ENCODE measurements at places on chromosomes 13 and 19.

GRCh38 chr19:1923319-1923718, 17.7 kb upstream of the CSNK1G2 start:
- no peak for DNase-seq

DNA sequence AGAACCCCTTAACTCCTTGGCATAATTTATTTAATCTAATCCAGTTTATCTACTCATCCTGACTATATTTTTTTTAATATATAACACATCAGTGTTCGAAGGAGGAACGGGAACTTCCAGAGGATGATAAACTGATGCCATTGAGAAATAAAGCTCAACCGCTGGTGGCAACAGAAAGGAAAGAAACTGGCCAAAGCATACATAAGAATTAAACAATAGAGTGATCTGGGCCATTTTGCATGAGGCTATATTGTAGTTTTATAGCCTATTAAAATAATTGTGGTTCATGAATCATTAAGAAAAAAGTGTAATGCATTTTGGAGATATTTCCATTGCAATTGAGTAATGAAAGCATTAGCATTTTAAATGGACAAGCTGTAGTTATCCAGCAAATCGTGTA, 94.2 kb downstream of the FRY start:
- no peak for DNase-seq

- DNase-seq = no peak
Observed at GRCh38 chr13:72186730-72187422, 319.9 kb upstream of the DACH1 start.

DNA sequence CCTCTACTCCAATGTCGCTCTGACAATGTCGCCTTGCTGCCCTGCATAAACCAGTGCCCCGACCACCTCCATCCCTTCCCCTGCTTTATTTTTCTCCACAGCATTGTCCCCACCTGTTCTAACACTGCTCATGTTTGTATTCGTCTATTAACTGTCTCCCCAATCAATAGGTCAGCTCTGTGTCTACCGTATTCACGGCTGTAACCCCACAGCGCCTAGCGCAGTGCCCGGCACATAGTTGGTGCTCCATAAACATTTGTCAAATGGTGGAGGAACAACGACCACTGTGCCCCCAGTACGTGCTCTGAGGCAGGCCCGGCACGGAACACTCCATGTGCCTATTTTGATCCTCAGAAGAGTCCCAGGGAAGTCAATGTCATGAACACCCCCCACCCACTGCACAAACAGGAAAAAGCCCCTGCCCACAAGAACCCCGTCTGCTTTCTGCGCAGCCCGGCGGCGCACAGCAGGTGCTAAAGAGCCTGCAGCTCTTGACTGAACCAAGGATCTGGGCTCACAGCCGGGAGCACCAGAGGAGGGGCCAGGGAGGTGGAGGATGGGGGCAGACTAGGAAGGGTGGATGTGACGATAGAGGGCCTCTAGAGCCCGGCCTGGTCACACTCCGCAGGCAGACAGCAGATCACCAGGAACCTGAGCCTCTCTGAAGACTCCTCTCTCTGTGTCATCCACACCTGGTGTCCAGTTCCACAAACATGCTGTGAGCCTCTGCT, 1.8 kb upstream of the CEACAM16 start:
- DNase-seq = no peak

- peak; percentile 50 for DNase-seq
Observed at GRCh38 chr19:489418-490196, 6.7 kb upstream of the MADCAM1 start.

- DNase-seq = no peak
Observed at GRCh38 chr13:102793611-102794355, 5.0 kb downstream of the POGLUT2 start.

GRCh38 chr19:313988-314815, 23.0 kb upstream of the PLPP2 start:
- no peak for DNase-seq

DNA sequence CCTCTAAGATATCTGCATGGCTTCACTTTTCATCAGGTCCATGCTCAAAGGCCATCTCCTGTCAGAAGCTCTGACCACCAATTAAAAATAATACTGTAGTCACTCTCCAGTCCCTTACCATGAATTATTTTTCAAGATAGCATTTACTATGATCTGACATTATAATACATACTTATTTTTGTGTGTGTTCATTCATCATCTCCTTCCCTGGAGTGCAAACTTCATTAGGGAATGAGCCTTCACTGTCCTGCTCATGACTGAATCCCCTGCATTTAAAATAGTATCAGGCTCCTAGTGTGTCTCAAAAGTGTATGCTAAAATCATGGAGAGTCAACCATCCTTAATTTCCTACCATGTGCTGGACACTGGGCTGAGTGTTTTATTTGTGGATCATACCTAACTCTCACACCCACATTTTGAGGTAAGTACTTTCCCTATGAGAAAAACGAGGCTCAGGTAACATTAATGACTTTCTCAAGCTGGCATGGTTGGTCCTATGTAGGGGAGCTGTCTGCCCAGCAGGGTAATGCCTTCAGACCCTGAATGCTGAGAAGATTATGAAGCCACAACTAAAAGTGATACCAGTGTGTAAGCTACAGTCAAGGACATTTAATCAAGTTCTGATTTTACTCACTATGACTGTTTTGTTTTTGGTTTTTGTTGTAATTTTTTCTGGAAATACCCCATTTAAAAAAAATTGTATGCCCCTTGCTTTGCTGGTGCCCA, 16.3 kb downstream of the PLA2G4C start:
- DNase-seq = no peak

GRCh38 chr19:42088471-42089190, 12.7 kb downstream of the ZNF574 start:
- DNase-seq = no peak

- DNase-seq = no peak
Observed at GRCh38 chr13:43994999-43995859, 115.5 kb downstream of the LACC1 start.

GRCh38 chr19:14632286-14632685, 42.4 kb downstream of the ADGRE3 start:
- peak; percentile 30 for DNase-seq

DNA sequence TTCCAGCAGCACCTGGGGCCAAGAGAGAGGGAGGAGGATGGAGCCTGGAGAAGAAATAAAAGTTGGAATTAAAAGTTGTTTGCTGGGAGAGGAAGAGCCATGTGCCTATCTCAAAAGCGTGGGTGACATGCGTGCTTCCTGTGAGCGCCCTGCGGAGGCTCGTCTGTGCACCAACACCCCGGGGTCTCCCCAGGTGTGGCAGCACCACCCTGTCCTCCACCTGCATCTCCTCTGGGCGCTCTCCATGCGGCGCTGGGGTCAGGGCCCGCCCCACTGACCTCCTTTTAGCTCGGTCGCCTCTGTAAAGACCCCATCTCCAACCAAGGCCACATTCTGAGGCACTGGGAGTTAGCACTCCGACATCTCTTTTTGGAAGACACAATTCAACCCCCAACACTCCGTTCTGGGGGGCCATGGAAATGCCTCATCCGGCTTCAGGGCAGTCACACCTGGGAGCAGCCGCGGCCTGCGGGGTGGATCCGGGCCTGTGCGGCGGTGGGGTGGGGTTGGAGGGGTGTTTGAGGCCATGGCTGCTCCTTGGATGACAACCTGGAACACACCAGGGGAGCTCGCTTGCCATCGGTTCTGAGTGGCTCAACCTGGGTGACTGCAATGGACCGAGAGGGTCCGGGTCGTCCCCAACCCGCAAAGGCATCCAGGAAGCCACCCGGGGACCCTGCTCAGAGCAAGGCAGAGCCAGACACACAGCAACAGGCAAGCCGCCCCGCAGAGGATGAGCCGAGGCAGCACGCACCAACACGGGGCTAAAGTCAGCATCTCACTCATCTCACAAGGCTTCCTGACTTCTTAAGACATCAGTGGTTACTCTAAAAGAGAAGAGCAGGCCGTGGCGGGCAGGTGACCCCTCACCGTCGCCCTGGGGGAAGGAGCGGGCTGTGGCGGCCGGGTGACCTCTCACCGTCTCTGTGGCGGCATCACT, 79.4 kb upstream of the MCF2L start:
- DNase-seq = no peak

GRCh38 chr13:32976912-32977311, 39.3 kb upstream of the KL start:
- DNase-seq = no peak

GRCh38 chr13:32878163-32878562, 138.1 kb upstream of the KL start:
- DNase-seq = no peak

DNA sequence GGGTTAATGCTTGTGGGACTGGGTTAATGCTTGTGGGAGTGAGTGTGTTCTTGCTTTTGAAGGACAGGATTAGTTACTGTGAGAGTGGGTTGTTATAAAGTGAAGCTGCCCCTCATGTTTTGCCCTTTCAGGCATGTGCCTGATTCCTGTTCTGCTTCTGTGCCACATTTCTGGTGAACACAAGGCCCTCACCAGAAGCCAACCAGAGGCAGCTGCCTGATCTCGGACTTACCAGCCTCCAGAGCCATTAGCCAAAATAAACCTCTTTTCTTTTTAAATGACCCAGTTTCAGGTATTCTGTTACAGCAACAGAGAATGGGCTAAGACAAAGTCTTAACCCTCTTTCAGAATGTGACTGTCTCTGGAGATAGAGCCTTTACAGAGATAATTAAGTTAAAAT, 113.3 kb upstream of the TMTC4 start:
- DNase-seq = no peak

DNA sequence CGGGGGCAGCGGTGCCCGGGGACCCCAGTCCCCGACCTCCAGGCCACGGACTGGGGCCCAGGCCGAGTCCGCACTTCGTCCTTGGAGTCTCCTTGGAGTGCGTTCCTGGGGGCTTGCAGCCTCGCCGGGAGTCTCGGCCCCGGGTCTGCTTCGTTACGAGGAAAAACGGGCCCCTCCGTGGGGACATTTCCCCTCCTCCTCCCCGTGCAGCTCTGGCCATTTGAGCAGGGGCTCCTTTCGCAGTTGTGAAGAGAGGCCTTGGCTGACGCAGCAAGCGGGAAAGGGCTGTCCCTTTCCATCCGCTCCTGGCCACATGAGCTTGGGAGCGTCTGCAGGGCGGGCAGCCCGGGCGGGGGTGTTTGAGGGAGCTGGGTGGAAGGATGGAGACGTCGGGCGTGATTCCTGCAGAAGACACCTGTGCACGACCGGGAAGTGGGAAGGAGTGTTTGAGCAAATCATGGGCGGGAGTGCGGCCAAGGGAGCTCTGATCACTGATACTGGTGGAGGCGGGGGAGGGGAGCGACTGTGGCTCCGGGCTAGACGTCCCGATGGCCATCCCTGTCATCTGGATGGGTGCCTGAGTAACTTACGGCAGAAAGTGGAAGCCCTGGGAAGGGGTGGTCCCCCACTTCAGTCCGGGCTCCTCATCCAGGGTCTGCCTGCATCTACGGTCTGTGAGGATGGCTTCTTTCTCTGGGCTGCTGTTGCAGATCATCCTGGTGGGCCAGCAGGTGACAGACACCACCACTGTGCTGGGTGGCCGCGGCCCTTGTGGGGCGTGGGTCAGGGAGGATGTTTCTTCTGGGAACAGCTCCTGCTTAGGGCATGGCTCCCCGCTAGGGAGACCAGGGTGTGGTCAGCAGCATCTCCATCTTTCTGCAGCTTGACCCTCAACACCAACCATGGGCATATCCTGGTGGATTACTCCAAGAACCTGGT, 736 bp downstream of the GPI start:
- no peak for DNase-seq

GRCh38 chr19:41928221-41928683, at the start of gene ERFL:
Gene ERFL, minus strand, starts transcription at chr19:41928449. Its CDS starts 15,530 bp downstream, at chr19:41912919.
- DNase-seq = no peak

- no peak for DNase-seq
Observed at GRCh38 chr19:6216996-6217751, 62.6 kb downstream of the MLLT1 start.

GRCh38 chr19:27652796-27653195, 1560.2 kb downstream of the UQCRFS1 start:
- no peak for DNase-seq

GRCh38 chr19:29872224-29872731, 60.5 kb downstream of the CCNE1 start:
- no peak for DNase-seq

DNA sequence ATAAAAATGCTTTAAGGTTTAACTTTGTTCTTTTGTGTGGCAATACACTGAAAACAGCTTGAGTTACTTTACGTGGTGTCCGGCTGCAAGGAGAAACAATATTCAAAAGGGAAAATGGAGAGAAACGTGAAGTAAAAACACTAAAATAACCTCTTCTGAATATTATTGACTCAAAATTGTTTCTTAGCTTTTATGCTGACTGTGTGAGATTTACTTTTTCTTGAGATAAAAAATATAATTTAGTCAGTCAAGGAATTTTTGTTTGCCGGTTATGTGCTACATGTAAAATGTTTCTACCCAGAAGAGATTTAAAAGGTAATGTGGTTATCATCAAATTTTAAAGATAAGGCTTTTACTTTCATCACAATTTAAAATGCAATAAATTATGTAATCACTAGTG, 200.6 kb upstream of the GPC6 start:
- no peak for DNase-seq

DNA sequence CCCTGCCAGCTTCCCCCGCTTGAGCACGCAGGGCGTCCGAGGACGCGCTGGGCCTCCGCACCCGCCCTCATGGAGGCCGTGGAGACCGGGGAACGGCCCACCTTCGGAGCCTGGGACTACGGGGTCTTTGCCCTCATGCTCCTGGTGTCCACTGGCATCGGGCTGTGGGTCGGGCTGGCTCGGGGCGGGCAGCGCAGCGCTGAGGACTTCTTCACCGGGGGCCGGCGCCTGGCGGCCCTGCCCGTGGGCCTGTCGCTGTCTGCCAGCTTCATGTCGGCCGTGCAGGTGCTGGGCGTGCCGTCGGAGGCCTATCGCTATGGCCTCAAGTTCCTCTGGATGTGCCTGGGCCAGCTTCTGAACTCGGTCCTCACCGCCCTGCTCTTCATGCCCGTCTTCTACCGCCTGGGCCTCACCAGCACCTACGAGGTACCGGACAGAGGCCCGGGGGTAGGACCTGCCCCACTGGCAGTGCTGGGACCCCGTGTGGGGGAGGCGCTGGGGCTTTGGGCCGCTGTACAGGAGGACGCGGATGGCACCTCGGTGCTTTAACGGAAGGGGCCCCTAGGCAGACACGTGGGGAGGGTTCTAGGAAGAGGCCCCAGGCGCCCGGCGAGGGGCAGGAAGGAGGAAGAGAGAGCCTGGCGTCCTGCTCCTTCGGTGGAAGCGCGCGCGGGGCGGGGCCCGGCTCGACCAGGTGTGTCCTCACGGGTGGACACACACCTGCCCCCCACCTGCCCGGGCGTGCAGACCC, 681 bp downstream of the SLC5A5 start:
- DNase-seq = no peak

DNA sequence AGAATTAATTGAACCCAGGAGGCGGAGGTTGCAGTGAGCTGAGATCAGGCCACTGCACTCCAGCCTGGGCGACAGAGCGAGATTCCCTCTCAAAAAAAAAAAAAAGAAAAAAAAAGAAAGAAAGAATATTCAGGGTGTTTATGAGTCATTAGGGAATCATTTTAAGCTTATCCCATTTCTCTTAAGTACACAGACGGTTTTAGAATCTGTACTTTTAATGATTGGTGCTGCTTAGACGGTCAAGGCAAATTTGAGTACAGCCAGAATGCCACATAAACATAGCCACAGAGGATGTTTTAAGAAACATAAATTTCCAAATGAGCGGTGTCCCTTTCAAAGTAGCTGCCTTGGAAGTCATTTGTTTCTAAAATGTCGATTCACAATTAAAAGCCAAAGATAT, 2.6 kb downstream of the SPRYD7 start:
- DNase-seq = no peak
